Fibroblast of villous mesenchyme (primary cell): ENCODE measurements at places on chromosomes 1 and 21.

DNA sequence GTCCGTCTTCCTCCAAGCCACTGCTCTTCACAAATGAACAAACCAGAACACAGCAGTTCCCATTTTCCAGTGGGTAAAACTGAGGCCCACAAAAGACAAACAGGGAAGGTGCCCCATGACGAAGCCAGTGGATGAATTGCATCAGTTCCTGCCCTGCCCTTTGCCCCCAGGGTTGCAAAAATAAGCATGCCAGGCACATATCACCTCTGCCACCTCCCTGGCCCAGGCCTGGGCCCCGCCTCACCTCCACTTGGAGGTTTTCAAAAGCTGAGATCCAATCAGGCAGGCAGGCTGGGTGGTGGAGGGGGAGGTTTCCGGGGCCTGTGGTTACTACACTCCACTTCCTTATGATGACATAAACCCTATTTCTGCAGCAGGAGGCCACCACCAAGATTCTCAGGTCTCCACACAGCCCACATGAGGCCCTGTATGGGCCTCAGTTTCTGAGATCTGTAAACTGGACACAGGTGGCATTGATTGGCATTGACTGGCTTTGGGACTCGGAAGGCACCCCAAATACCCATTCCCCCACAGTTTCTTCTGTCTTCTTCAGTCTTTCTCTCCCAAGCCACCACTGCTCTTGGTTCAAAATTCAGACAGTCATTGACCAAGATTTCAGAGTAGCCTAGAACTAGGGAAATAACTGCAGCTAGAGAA, 4.1 kb downstream of the KIF21B start:
- peak; percentile 59 for DNase-seq

DNA sequence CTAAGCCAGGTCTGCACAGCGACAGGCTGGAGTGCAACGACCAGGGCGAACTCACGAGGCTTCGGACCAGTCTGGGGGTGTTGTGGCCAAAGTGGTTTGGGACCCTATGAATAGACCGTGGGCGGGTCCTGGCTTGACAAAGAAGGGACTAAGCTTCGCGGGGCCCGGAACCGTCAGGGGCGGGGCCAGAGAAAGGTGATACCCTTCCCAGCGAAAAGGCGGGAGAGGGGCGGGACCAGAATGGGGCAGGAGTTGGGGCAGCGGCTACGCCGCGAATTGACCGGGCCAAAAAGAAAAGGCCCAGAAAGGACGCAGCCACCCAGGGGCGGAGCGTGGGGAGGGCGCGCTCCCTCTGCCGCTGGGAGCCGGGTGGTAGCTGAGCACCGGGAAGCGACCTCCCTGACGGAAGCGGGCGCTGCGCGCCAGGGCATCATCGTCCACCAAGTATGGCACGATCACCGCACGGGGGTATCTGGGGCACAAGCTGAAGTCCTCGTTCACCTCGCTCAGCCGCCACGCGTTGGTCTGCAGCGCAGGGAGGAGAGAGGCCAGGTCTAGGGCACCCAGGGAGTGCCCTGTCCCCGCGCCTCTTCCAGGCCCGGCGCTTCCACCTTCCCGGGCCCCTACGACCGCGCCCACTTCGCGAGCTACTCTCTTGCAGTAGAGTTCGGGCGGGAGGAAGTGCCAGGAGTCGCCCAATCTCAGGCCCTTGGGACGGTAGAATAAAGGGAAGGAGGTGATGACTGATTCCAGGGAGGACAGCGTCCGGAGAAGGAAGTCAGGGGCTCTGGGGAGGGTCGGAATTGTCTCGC, 6.7 kb upstream of the FAM167B start:
- peak; percentile 57 for DNase-seq

GRCh38 chr1:175397103-175397502, 204.5 kb upstream of the KIAA0040 start:
- DNase-seq = no peak

DNA sequence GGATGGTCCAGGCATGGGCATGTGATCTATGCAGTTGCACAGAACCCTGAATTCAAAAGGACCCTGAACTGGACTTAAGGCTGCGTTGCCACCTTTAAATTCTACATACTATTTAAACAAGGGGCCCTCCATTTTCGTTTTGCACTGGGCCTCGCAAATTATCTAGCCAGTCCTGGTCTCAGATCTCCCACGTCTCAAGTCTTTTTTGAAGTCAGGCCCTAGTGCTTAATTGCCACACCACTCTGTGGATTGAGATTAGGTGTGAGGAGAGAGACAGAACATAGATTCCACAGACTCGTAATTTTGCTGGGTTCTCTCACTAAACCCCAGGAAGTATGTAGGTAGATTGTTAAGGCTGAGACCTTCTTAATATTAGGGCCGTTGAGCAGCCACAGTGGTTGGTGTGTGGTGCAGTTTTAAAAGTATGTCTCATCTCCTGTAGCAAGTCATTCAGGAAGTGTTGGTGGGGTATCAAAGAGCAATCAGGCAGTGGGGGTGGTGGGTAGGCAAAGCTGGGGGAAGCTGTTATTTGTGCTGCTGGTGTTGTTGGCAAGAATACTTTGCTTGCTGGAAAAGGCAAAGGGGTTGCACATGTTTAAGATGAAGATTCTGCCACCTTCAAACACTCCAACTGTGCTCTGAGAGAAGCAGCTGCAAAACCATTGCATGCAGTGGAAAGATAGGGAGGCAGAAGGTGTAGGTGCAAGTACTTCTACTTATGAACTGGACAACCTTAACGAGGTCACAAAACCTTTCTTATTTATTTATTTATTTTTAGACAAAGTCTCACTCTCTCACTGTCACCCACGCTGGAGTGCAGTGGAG, 11.2 kb downstream of the CD84 start:
- DNase-seq = no peak

DNA sequence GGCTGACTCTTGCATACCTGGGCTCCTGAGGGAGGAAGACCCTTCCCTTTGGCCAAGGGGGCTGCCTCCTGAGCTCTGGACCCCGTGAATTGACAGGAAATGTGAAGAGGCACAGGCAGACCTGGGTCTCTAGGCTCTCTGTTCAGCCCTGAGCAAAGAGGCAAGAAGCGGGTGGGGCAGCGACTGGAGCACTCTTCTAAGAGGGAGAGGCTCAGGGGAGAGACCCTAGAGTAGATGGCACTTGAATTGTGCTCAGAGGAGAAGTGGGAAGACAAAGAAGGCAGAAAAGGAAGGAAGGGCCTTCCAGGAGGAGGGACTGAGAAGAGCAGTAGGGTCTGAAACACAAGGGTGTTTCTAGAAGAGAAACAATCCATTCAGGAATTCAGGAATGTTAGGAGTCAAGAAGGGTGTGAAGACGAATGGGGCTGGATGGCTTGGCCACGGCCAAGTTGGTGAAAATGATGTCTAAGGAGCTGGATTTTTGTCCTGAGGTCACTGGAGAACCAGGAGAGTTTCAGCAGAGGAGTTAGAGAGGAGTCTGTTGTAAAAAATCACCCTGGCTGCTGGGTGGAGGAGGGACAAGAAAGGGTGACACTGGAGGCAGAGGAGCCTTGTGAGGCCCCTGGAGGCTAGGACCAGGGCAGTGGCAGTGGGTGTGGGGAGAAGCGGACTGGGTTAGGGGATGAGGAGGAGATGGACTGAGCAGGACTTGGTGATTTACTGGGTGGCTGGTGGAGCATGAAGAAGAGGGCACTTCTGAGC, 5.3 kb downstream of the TIE1 start:
- DNase-seq = no peak

DNA sequence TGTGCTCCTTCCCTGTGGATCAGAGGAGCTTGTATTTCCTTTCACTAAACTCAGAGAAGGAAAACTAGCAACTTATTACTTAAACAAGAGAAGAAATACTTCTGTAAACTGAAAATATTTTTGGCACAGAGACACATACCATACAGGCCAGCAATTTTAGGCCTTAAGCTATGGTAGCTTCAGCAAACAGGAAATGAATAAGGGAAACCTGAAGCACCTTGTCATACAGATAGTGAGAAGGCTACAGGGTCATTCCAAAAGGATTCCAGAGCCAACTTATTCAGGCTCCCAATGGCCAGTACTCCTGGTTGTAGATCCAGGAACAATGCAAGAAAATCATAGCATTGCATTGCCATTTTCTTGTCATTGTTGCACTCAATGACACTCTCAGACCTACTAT, 9.1 kb upstream of the KYAT3 start:
- no peak for DNase-seq

DNA sequence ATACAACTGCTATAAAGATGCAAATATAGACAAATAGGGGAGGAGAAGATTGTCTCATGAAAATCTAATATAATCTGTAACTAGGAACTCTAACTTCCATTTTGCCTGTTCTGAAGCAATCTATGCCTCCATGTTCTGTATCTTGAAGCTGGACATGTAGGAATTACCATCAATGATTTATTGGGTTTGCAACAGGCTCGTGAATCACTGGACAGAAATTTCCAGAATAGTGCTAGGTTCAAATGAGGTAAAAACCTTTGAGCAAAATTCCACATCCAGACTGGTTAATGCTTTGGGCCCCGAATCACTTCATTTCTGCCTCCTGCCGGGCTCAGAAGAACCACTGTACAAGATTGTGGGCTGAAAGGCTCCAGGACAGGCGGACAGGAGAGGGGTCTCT, 110.7 kb upstream of the CTTNBP2NL start:
- DNase-seq = peak; percentile 20

GRCh38 chr1:203325418-203326091, 20.2 kb downstream of the BTG2 start:
- DNase-seq = no peak

DNA sequence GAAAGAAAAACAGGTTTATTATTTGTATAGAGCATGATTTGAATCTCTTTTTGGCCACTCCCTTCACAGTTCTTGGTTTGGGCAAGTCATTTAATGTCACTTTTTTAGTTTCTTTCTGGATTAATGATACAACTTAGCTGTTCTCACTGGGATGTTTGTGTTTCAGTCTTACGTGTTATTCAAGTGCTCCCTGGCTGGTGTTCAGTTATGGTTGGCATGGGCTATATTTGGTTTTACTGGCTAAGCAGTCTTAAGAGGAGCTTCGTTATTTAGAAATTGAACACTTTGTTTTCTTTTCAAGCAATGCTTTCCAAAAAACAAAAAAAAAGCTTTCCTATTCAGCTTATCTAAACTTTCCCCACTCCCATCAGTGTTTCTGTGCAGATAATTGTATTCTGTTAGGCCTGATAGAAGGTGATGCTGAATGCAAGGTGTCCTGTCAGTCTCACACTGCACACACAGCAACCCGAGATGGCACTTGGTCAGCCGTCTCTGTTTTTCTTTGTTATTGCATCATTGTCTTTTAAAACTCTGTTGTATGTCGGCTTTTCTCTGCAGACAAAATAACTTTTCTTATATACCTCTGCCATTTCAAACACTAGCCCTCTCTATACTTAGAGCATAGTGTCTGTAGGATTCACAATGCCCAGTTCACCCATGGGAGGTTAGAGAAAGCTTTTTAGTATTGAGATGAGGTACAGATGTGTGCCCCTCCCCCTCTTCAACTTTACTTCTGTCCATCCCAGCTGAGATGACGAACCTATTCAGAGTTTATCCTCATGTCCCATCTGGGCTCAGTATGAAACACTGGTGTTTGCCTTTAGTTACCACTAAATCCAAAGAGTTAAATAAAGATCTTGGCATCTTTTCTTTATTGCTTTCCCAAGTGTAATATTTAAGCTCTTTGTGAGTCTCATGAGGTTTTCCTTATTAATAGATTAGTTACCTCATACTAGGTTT, 80.2 kb downstream of the VPS13D start:
- peak; percentile 37 for DNase-seq

DNA sequence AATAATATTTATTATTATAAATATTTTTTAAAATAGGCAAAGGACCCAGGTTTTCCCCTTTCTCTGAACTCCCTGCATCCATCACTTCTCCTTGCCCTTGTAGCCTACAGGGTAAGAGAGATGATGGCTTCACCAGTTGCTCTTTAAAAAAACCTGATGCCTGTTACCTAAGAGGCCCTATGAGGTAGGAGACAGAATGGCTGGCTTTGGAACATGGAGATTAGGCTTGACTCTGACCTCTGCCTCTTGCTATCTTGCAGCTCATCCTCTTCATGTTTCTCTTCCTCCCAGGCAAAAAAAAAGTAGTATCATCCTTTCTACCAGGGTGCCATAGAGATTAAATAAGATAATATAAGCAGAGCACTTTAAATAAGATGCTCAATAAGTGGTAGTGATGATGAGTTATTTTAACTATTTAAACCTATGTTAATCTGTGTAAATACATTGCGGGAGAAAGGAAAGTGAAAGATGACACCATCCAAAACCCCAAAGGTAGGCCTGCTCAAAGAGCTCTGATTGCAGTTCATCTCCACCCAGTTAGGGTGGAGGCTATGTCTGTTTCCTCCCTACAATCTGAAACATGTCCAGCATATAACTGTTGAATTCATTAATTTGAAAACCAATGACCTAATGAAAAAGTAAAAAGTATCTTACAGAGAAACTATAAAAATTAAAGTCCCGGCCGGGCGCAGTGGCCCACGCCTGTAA, 51.8 kb downstream of the RGS2 start:
- no peak for DNase-seq

DNA sequence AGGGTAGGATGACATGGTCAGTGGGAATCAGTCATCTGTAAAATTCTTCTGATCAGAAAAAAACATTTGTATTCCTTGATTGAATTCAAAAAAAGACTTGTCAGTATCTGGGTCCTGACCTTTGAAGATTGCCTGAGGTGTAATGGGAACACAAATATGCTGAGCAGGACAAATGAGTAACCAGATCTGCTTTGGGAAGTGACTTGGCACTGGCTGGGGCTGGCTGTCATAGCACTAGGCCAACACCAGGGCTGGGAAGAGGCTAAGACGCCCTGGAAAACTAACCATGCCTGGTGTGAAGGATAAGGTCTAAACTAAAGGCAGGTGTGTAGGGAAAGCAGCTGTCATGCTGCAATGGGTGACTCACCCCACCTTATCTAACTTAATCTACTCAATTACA, 452.9 kb upstream of the BEND5 start:
- DNase-seq = no peak

- peak; percentile 62 for DNase-seq
These were observed 3.8 kb upstream of the B3GALT2 start for GRCh38 chr1:193190096-193190744.

GRCh38 chr1:46687093-46687659, 15.5 kb downstream of the TEX38 start:
- DNase-seq = peak; percentile 86

GRCh38 chr1:222095606-222096475, 354.0 kb upstream of the DUSP10 start:
- DNase-seq = no peak

DNA sequence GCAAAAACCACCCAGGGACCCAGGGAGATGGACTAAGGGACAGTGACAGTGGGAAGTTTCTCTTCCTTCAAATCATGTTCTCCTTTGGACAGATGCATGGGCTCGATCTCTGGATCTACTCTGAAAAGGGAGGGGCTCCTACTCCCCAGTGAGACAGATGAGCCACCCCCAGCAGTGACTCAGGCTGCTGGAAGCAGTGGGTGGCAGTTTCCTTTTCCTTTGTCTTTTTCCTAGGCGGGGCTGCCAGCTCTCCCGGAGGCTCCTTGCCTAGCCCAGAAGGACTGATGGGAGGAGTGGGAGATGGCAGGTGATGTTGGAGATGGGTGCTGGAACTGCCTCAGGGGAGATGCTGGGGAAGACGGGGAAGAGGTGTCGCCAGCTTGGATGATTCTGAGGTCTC, 41.0 kb upstream of the IGSF21 start:
- DNase-seq = no peak

GRCh38 chr1:46363121-46363520, 22.5 kb downstream of the NSUN4 start:
- DNase-seq = no peak
